ENCODE measurements at places on chromosomes 3 and 15.

DNA sequence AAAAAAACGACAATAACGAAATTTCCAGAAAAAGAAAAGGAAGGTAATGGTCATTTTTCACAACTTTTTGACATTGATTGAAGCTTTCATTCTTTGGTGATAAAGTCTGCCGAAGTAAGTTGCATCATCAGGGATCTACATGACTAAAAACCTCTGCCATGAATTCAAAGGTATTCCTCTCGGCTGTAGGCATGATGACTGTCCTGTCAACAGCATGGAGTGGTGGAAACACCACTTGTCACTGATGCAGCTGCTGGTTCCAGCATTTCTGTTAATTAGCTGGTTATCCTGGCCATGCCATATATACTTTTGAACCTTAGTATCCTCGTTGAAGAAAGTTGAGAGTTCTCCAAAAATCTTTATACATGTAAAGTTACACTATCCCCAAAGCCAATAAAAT is 859.0 kb upstream of the ARPP21 start:
- no peak for DNase-seq

DNA sequence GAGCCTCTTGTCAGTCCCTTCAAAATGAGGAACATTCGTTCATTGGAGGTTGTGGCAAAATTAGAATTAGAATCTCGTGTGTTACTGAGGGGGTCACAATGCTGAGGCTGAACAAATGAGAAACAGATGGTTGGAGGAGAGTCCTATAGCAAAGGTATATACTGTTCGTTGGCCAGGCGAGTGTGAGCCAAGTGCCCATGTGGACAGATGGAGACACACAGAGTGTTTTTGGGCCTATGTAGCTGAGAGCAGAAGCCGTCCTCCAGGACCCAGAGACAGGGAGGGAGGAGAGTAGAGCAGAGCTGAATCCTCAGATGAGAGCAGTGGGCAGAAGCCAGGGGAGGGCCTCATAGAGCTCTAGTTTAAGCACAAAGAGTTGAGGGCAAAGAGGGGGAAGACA is 98.9 kb downstream of the NR1D2 start:
- DNase-seq, result no peak

- no peak for DNase-seq
Measured at GRCh38 chr3:191342006-191342405, 11.7 kb upstream of the UTS2B start.

DNA sequence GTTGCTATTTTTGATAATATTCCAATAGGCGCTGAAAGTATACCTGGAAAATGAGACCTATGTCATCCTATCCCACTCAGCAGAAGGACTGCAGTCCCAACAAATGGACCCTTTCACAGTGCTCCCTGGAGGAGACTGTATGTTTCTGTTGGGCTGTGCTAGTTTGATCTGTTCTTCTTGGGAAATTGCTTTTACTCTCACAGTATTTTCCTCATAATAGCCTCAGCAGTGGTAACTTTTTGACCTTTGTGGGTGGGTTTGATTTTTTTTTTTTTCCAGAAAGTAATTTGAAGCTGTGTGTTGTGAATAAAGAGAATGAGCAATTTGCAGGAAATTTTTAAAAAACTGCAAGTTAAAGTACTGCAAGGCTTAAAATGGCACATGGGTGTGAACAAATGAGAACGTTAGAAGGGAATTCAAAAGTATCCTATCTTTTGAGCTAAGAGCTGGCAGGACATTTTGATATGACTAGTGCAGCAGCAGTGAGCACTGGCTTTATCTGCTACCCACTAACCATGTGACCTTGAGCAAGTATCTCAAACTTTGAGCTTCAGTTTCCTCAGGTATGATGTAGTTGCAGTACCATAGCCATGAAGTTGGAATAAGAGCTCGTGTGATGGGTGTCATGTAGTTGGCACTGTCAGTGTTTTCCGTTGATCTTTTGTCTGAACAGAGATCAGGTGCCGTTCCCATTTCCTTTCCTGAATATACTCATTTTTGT is 118.4 kb downstream of the ATG7 start:
- DNase-seq, result no peak

DNA sequence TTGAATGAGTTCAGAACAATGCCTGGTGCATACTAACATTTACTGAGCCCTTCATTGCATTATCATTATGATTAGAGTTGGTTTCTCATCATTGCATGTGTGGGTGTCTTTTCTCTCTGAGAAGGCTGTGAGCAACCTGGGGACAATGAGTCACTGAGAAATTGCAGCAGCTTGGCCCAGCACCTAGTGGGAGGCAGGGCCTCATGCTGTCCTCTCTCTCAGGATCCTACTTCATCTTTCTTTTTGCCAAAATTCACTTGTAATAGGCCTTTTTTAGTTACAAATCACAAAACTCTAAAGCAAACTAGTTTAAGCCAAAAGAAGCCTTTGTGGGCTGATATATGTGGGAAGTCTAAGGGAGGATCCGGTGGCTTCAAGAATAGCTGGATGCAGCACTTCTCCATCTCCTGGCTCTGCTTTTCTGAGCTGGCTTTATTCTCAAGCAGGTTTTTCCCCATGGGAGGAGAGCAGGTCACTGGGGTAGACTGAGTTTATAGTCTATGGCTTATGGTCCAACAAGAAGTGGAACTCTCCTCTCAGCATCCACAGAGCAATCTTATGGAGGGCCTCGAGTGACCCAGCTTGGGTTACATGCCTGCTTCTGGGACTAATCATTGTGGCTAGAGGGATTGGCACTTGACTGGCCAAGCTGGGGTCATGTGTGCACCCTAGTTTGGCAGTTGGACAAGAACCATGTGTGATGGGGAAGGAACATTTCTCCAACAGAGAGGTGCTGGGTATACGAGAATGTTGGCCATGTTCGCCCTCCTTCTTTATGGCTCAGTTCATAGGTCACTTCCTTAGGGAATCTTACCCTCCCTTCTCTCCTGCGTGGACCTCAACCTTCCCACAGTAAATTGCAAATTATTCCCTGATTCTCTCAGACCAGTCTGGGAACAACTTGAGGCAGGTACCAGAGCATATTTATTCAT is 8.7 kb upstream of the CAMK1 start:
- DNase-seq, result no peak

- no peak for DNase-seq
Measured at GRCh38 chr15:76588811-76589747, 252.5 kb downstream of the ISL2 start.

DNA sequence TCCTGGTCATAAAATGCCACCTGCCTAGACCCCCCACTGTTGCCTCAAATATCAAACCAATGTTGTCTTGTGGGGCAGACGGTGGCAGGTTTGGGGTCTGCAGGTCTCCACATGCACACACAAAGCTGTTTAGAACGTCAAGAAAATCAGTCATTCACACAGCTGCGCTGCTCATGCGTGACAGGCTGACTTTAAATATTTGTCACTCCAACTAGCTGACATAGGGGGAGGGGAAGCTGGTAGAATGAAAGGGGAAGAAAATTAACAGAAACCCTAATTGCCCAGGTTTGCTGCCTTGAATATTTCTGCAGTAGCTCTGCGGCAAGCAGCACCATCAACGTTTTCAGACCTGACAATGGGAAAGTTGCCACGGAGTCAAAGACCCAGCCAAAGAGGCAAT is 201.8 kb downstream of the ABHD5 start:
- DNase-seq, result no peak

DNA sequence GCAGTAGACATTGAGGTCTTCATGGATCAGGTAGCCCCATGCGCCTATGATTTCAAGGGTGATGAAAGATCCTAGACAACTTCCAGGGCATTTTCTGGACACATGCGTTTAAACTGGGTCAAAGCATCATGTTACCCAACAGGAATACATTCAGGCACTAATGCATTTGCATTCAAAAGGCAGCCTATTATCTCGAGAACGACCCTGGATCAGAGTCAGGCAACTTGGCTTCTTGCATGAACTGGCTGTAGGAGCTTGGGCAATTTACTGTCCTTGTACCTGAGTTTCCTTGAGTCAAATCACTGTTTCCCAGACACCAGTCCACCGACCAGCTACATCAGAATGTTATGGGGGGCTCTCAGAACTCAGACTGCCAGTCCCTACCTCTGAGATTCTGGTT is 51.5 kb upstream of the CHST2 start:
- DNase-seq, result no peak

GRCh38 chr3:31065765-31066164 is 171.3 kb upstream of the GADL1 start:
- DNase-seq, result no peak

- DNase-seq, result no peak
Measured at GRCh38 chr3:129838086-129838485, 55.4 kb downstream of the TMCC1 start.

DNA sequence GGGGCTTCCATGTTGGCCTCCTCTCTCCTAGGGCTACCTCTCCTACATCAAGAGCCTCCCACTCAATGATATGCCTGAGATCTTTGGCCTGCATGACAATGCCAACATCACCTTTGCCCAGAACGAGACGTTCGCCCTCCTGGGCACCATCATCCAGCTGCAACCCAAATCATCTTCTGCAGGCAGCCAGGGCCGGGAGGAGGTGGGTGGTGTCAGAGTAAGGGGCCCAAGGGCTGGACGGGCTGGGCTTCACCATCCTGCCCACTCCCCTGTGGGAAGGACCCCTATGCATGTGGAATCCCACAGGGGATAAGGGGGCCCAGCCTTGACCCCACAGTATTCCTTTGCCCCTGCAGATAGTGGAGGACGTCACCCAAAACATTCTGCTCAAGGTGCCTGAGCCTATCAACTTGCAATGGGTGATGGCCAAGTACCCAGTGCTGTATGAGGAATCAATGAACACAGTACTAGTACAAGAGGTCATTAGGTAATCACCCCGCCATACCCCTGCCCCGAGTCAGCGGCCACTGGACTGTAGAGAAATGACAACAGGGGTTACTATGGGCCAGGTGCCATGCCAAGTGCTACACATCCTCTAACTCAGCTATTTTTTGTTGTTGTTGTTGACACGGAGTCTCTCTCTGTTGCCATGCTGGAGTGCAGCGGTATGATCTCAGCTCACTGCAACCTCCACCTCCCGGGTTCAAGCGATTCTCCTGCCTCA is 47.1 kb downstream of the SEMA3G start:
- no peak for DNase-seq

GRCh38 chr3:122457706-122458105 is 41.8 kb upstream of the WDR5B start:
- no peak for DNase-seq

GRCh38 chr3:113287111-113287802 is 75.9 kb downstream of the BOC start:
- no peak for DNase-seq

- no peak for DNase-seq
Measured at GRCh38 chr15:89179966-89180875, 41.2 kb downstream of the RLBP1 start.

GRCh38 chr3:24123596-24123995 is 178.5 kb downstream of the NR1D2 start:
- no peak for DNase-seq

- DNase-seq, result no peak
Measured at GRCh38 chr3:133474817-133475216, 75.0 kb downstream of the BFSP2 start.

DNA sequence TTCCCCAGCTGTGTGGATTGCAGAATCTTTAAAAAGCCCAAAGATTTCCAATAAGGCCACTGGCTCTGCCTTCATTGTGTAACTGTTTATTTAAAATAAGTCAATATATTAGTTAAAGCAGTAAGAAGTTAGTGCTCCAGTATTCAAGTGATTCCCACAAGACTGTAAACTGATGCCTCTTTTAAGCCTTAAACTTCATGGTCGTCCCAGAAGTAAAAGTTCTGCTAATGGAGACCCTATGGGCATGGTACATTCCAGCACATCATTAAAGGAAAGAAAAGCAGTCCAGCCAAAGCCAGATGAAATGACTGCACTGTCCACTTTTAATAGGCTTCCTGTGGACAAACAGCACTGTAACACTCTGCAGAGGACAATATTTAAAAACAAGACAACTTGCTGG is 512.6 kb downstream of the MECOM start:
- DNase-seq, result no peak

DNA sequence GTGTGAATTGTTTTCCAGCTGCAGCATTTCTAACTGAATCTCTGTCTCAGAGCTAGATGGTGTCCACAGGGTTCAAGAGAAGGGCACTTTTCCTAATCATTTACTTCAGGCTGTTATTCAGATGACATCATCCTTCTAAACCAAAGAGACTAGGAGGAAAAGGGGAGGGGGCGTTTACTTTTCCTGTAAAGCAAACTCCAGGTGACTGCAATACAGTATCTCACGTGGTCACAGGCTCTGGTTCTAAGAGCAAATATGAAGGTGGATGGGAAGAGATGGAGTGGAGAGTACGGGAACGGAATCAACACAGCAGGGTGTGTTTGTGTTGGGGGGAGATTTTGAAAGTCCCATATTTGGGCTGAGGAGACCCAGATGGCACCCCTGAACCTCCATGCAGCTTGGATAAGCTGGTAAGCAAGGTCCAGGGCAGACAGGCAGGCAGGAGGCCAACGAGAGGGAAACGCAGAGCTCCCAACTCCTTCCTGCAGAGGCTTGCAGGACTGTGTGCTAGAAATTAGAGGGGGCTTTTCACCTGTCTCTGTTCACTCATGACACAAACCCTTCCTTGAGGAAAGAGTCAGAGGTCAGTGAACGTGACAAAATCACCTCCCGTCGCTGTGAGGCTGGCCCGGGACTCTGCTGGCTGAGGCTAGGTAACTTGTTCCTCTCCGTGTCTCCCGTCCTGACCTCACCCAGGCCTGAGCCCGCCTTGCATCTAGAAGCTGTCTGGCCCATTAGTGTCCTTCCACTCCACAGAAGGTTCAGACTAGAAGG is 151.2 kb downstream of the OPA1 start:
- no peak for DNase-seq

GRCh38 chr15:77783636-77784035 is 150.9 kb upstream of the LINGO1 start:
- DNase-seq, result no peak

- DNase-seq, result no peak
Measured at GRCh38 chr3:196321162-196321561, 3.1 kb upstream of the DYNLT2B start.
